ENCODE measurements at places on chromosomes 4 and X. TPM values are rescaled to one million over a fixed set of nuclear protein-coding genes. Genes with fewer than 3 reads are reported as not detected.

GRCh38 chrX:99353412-99353811 is 1056.7 kb downstream of the PCDH19 start:
- DNase-seq, result no peak
- no peaks in the 10 kb centered on the region for H3K36me3 ChIP-seq
- H3K4me3 ChIP-seq, result no peak overlapping the region

DNA sequence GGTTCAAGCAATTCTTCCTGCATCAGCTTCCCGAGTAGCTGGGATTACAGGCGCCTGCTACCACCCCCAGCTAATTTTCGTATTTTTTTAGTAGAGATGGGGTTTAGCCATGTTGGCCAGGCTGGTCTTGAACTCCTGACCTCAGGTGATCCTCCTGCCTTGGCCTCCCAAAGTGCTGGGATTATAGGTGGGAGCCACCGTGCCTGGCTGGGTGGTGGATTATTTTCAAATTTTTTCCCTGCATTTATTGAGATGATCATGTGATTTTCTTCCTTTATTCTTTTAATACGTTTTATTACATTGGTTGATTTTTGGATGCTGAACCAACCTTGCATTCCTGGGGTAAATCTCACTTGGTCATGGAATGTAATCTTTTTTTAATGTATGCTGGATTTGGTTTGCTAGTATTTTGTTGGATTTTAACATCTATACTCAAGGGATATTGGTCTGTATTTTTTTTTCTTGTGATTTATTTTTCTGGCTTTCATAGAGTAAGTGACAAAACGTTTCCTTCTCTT is 30.9 kb downstream of the BMP2K start:
- no peak overlapping the region for H3K4me3 ChIP-seq
- H3K27ac ChIP-seq, result no peak overlapping the region
- no peak for DNase-seq
- no peaks in the 10 kb centered on the region for H3K27me3 ChIP-seq
- no peaks in the 10 kb centered on the region for H3K4me1 ChIP-seq

GRCh38 chrX:106897259-106897658 is 5.9 kb downstream of the RIPPLY1 start:
- H3K4me3 ChIP-seq, result no peak overlapping the region
- no peaks in the 10 kb centered on the region for H3K27me3 ChIP-seq
- H3K27ac ChIP-seq, result no peak overlapping the region
- no peak for DNase-seq

DNA sequence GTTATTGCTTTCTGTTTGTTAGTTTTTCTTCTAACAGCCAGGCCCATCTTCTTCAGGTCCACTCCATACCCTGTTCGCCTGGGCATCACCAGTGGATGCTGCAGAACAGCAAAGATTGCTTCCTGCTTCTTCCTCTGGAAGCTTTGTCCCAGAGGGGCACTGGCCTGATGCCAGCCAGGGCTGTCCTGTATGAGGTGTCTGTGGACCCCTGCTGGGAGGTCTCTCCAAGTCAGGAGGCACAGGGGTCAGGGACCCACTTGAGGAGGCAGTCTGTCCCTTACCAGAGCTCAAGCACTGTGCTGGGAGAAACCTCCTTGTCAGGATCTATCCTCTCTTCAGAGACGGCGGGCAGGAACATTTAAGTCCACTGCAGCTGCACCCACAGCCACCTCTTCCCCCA is 2.5 kb upstream of the PAGE2B start:
- no peaks in the 10 kb centered on the region for H3K4me1 ChIP-seq
- H3K27me3 ChIP-seq, result no peaks in the 10 kb centered on the region
- no peak overlapping the region for H3K27ac ChIP-seq

- no peak overlapping the region for H3K4me3 ChIP-seq
- H3K27ac ChIP-seq, result no peak overlapping the region
- DNase-seq, result no peak
- peaks cover under 1% of the 10 kb centered on the region for H3K4me1 ChIP-seq
- no peaks in the 10 kb centered on the region for H3K27me3 ChIP-seq
- H3K36me3 ChIP-seq, result no peaks in the 10 kb centered on the region
Observed at GRCh38 chr4:102862016-102862415, 6.8 kb upstream of the CISD2 start.

DNA sequence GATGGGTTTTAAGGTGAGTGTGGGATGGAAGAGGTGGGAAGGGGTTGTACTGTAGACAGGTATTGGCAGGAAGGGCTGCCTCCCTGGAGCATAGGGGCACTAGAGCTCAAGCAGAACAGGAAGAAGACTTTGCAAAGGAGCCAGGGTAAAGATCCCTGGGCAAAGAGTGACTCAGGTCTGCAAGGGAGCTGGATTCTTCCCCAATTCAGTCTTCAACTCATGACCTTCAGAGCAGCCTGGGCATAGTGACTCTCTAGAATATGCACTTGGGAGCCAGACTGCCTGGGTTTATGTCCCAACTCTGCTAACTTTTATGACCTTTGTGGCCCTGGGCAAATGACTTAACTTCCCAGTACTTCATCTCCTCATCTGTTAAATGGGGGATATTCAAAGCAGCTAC is 4.0 kb downstream of the LONRF3 start:
- no peaks in the 10 kb centered on the region for H3K27me3 ChIP-seq
- H3K4me1 ChIP-seq, result no peaks in the 10 kb centered on the region
- H3K4me3 ChIP-seq, result no peak overlapping the region

DNA sequence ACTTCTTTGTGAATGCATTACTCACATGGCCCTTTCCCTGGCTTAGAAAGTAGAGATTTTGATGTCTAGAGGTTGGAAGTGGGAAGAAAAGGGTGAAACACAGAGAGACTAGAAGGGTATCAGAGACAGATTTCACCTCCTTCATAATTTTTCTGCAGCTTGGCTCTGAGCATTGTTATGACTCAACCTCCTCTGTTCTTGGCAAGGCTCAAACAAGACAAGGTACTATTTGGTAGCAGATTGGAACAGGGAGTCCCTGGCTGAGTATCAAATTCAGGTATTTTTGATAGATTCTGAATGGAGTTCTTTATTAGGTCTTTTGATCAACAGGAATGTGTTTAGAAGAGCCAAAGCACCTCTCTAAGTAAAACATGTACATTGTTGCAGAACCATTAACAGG is 146.3 kb upstream of the CHRDL1 start:
- no peak for DNase-seq
- H3K27me3 ChIP-seq, result no peaks in the 10 kb centered on the region
- no peak overlapping the region for H3K27ac ChIP-seq
- H3K4me3 ChIP-seq, result no peak overlapping the region
- no peaks in the 10 kb centered on the region for H3K4me1 ChIP-seq
- no peaks in the 10 kb centered on the region for H3K36me3 ChIP-seq

DNA sequence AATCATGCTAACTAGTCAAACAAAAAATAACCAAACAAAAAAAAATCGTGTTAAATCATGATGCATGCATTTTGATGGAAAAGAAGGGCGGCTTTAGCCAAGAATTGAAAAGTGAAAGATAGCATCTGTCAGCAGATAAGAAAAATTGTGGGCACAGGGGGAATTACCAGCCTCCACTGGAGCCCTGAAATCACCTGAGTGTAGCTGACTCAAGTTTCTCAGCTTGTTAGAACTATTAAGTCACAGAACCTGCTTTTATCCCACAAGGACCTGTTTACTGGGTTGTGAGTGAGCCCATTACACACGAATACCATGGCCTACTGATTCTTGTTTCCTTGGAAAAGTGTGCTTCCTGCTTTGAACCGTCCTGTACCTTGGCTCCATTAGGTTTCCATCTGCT is 85.2 kb downstream of the COX18 start:
- no peaks in the 10 kb centered on the region for H3K4me1 ChIP-seq
- H3K4me3 ChIP-seq, result no peak overlapping the region

DNA sequence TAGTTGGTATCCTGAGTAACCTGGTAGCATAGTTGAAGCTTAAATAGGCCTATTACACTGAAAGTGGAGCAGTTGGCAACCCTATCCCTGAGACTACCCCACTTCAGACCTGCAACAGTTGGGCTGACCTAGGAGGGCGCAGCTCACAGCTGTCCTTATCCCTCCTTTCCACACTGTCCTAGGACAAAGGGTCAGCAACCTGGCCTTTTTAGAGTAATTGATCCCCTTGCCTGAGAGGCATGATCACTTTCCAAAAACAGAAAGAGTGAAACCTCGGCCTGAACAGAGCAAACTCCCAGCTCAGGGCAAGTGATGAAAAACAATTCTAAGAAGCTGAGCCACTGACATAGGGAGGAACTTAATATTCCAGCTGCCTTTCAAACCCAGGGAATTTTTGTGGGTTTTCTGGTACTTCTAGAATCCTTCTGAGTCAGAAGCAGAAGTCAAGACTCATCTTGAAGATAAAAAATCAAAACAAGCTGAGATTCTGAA is 94.9 kb upstream of the MYOZ2 start:
- no peaks in the 10 kb centered on the region for H3K36me3 ChIP-seq
- peaks cover 14% of the 10 kb centered on the region for H3K4me1 ChIP-seq
- peak overlapping the region; percentile 99 for H3K27ac ChIP-seq
- no peak overlapping the region for H3K4me3 ChIP-seq
- H3K27me3 ChIP-seq, result no peaks in the 10 kb centered on the region
- DNase-seq, result no peak

GRCh38 chrX:55709735-55710134 is 7.8 kb upstream of the RRAGB start:
- no peak overlapping the region for H3K4me3 ChIP-seq
- H3K27me3 ChIP-seq, result no peaks in the 10 kb centered on the region
- no peaks in the 10 kb centered on the region for H3K36me3 ChIP-seq
- no peaks in the 10 kb centered on the region for H3K4me1 ChIP-seq
- H3K27ac ChIP-seq, result no peak overlapping the region
- DNase-seq, result no peak

GRCh38 chr4:3312362-3312761 is 19.5 kb downstream of the RGS12 start:
- H3K36me3 ChIP-seq, result no peaks in the 10 kb centered on the region
- H3K27me3 ChIP-seq, result no peaks in the 10 kb centered on the region

Gene PPP2R2C
- total RNA-seq, result 22.6 TPM

Gene ZNF157
- total RNA-seq, result 0.55 TPM

Gene GNRHR
- not detected for total RNA-seq

Gene TEX13C
- total RNA-seq, result not detected
